ENCODE measurements at places on chromosomes 16 and 17. TPM values are rescaled to one million over a fixed set of nuclear protein-coding genes. Genes with fewer than 3 reads are reported as not detected.

Gene PRDM7
- not detected for total RNA-seq

Gene CIBAR2
- total RNA-seq, result not detected

Gene WIPI1
- total RNA-seq, result 75.8 TPM

Gene OTOP2
- not detected for total RNA-seq

Gene MPV17L
- 2.6 TPM for total RNA-seq

Gene ENPP7
- not detected for total RNA-seq

Gene CORO6
- total RNA-seq, result 13.0 TPM

Gene CDRT15
- not detected for total RNA-seq

Gene POLR2A
- 124 TPM for total RNA-seq

Gene ATP6V0D1
- 158 TPM for total RNA-seq

Gene RNFT1
- 17.0 TPM for total RNA-seq

Gene SUMO2
- total RNA-seq, result 80.6 TPM
